ENCODE measurements at places on chromosomes 12 and 14.

GRCh38 chr12:82149045-82149444, 209.1 kb downstream of the CCDC59 start:
- no peak for DNase-seq

GRCh38 chr12:114405519-114406271, at the start of gene TBX5:
TBX5 (minus strand) TSS chr12:114406144; CDS start chr12:114403898, 2,246 bp downstream.
- no peak for DNase-seq

DNA sequence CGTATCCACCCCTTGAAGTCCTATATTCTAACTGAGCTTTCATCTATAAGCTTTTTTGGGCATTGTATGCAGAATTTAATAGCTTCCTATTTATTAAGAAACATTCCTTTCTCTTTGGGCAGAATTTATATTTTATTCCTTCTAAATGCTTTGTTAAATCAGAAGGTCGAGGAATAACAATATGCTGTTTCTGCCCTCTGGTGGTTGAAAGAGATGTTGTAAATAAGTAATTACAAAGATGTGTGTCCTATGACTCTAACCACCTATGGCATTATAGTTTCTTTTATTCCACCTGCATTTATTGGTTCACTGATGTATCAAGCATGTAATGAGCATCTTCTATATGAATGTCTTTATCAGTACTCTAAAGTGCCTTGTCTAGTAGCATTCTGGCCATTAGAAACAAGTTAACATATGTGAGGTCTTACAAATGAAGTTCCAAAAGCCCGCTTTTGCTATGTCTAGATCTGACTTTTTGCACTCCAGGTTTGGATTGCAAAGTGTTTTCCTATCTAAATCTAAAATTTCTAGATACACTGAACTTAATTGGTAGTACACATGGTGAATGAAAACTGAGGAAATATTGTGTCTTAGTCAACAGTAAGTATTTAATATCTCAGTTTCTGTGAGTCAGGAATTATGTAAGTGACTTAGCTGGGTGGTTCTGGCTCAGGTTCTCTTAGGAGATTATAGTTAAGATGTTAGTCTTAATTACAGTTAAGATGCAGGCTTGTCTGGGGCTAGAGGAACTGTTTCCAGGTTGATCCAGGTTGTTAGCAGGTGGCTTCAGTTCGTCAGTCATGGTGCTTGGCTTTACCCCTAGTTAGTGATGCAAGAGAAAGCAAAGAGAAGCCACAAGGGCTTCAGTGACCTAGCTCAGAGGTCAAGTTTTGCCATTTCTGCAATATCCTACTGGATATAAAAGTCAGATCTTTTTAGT, 57.5 kb downstream of the PLEKHA5 start:
- DNase-seq: peak; percentile 58

GRCh38 chr14:42111355-42111754, 504.7 kb downstream of the LRFN5 start:
- DNase-seq: no peak

DNA sequence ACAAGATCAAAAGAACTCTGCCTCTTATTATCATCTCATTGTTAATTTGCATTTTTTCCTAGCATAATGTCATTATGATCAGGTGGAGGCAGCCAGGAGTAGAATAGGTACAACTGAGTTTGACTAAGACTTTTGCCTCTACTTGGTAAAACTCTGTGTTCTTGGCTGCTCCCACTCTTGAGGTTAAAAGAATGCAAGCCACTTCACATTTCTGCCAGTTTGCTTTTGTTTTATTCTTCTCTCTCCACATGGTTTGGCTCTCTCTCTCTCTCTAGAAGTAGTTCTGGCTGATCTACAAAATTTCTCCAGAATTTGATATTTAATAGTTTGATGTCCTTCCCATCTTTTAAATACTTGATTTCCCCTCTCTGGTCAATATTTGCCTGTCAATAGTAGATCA, 170.7 kb upstream of the E2F7 start:
- no peak for DNase-seq

DNA sequence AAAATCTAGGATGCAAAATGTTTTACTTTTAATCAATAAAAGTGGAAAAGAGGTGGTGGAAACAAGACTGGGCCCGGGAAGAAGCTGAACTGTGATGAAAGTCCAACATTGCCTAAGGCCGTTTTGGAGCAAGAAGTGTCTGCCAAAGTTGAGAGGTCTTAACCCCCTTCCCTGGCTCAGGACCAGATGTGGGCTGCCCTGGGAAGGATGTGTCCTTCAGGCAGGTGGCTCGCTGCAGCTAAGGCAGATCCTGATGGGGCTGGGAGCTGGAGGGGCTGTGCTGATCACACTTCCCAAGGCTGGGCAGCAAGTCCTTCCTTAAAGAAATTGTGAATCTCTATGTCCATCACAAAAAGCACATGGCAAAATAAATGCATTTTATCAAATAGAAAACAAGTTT, 581.6 kb downstream of the GALC start:
- no peak for DNase-seq

- DNase-seq: no peak
Measured at GRCh38 chr12:108117163-108117849, 11.8 kb upstream of the WSCD2 start.

- no peak for DNase-seq
Measured at GRCh38 chr12:50242751-50243191, 40.5 kb downstream of the LIMA1 start.

GRCh38 chr12:75720812-75721641, 209.6 kb upstream of the KRR1 start:
- no peak for DNase-seq

GRCh38 chr12:69388371-69388770, 28.8 kb downstream of the YEATS4 start:
- peak; percentile 28 for DNase-seq

GRCh38 chr14:54818201-54819133, 84.2 kb downstream of the GCH1 start:
- DNase-seq: peak; percentile 15

DNA sequence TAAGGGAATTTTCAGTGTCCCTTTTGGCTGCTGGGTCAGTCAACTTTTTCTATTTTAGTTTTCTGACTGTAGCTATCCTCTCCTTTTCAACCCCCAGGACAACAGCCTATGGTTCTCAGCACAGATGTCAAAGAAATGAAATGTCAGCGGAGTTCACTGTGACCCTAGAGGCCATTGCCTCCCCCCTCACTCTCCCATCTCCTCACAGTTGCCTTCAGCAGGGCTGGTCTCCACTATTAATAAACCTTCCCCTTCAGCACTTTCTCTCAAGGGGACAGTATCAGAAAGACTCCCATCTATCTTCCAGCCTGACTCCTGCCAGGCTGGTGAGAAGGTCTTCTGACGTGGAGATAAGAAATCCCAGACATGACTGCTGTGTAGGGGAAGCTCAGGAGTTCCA, 137.1 kb upstream of the WSCD2 start:
- no peak for DNase-seq

DNA sequence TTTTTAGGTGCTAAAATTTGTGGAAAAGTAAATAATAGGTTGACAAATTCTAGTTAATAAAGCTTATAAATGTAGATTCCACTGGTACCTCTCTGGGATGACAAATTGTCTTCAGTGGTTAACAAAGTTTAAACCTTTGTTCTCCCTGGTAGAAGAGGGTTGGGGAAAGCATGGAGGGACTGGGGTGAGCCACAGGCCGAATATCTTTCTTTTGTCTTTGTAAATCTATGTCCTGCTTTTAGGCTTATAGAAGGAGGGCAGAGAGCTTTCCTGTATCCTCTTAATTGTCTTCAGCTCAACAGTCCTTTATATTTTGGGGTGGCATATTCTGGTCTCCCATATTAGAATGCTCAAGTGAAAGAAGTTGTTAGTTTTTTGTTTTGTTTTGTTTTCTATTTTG, 142.2 kb upstream of the CNOT2 start:
- no peak for DNase-seq

GRCh38 chr12:101828463-101829196, 2.1 kb downstream of the GNPTAB start:
- DNase-seq: no peak

DNA sequence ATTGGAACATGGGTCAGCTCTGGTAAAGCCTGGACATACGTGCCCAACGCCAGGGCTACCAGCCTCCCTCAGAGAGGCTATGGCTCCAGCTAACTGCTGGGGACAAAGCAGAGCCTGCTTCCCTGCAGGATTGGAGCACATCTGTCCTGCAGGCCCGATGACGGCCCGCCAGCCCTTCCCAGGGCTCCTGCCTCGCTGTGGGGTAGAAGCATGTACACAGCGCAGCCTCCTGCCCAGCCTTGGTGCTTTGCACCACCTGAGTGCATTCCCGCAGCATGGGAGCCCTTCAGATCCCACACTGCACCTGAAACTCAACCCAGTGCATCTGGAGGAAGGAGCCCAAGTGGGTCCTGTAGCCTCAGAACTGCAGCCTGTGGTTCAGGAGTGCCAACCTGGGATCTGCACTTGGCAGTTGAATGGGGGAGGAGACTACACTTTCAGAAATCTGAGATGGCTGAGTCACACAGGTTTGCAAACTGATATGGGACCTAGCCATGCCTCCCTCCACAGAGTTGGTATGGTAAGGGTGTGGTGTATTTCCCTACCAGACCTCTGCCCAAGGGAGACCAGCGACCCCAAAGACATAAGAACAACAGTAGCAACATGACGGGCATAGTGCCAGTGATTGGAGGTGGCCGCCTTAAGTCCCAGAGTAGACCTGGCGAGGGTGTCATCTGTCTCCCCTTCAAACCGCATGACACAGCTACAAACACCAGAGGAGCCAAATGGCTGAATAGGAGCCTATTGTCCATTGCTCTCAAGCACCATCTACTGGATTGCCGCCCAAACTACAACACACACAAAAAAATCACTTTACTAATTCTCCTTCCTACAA, 273.9 kb upstream of the MIS18BP1 start:
- DNase-seq: peak; percentile 75

- DNase-seq: no peak
Measured at GRCh38 chr14:79077096-79077495, 906.9 kb downstream of the NRXN3 start.

GRCh38 chr14:105075379-105076295, 10.4 kb upstream of the GPR132 start:
- peak; percentile 82 for DNase-seq

- no peak for DNase-seq
Measured at GRCh38 chr12:47768323-47768811, 4.7 kb upstream of the SLC48A1 start.

DNA sequence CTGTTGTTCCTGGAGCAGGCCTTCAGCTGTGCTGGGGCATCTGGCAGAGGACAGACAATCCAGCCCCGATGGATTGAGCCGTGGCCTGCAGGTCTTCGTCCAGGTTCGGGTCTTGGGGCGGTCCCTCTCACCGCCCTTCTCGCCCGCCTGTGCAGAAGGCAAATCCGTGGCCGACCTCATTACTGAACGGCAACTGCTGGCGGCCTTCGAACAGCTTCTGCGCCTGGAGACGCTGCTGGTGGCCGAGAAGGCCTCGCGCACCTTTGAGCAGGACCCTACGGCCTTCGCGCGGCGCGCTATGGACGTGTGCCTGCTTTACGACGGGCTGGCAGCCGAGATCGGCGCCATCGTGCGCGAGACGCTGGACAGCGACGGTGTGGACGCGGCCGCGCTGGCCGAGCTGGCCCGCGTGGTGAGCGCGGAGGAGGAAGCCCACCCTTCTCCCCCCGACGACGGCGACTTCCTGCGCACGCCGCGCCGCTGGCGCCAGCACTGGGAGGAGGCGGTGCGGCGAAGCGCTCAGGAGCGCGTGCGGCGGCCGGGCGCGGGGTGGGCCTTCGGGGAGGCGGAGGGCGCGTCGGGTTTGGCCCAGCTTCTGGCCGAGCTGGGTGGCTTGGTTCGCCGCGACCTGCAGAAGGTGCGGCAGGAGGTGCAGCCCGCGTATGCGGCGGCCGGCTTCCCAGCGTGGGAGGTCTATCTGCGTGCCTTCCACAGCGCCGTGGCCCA, 7.6 kb downstream of the EXOC3L4 start:
- no peak for DNase-seq

- no peak for DNase-seq
Measured at GRCh38 chr14:50524060-50524459, 8.3 kb downstream of the MAP4K5 start.

- DNase-seq: peak; percentile 40
Measured at GRCh38 chr12:16346958-16347357, 487 bp upstream of the MGST1 start.

- DNase-seq: no peak
Measured at GRCh38 chr14:60353420-60353819, 104.4 kb downstream of the PPM1A start.

DNA sequence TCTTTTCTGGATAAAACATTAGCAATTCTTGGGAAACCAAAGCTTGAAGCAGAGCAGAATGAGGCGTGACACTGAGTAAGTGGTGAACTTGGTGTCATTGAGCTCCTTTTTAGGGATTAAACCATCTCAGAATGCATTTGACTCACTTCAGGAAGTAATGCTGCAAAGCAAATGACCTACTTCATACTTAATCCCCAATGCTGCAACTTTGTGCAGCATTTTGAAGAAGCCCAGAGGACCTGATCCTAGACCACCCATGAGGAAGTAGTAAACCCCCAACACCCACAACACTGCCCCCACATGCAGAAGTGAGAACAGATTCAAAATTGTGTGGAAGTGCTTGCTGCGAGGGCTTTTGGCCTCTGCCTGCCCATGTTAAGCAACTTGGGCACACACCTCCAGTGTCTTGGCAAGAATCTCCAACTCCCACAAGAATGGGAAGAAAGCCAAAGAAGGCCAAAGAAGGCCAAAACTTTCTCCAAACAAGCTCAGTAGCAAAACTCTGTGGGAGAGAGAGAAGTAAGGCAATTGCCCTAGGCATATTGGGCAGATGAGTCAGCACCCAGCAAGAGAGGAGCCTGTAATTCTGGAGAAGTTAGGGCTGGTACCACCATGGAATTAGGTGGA, 69.2 kb upstream of the ETV6 start:
- DNase-seq: peak; percentile 82

DNA sequence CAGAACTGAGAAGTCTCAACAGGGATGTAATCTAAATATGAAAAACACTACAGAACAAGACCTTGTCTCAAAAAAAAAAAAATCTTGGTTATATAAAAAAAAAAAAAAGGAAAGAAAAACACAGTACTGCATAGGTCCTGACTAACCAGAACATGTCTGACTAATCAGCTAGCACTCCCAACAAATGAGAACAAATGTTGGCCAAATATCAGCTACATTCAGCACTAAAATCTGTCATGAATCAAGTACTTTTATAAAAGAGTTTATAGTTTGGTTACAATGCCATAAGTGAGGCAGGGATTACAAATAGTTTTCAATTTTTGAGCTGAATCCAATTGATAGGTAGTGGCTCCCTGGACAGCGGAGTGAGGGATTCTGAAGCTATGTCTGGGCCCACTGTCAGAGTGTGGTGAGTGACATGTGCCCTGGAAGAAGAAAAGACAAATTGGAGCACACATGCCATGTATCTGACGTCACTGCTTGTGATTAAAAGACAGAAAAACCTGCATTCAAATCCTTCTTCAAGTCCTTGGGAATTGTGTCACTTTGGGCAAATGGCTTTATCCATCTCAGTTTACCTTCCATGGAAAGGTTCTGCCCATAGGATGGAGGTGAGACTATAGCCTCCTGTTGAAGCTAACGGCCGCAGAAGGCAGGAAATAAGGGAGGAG, 5.6 kb upstream of the FAM234B start:
- no peak for DNase-seq

- no peak for DNase-seq
Measured at GRCh38 chr12:19382111-19382526, 57.2 kb upstream of the AEBP2 start.

GRCh38 chr12:123533672-123534643, at the start of gene RILPL1:
RILPL1 (minus strand) TSS chr12:123533719; CDS start chr12:123533482, 237 bp downstream.
- peak; percentile 48 for DNase-seq

- no peak for DNase-seq
Measured at GRCh38 chr12:127675936-127676335, 591.0 kb upstream of the TMEM132C start.

GRCh38 chr14:50040401-50040775, 76.0 kb downstream of the VCPKMT start:
- DNase-seq: peak; percentile 63

- no peak for DNase-seq
Measured at GRCh38 chr14:22837114-22837749, 847 bp downstream of the MMP14 start.

Data from KBM-7 (cell line).